ENCODE measurements at places on chromosomes 1 and 21.

GRCh38 chr1:51859735-51860134 lies 18.8 kb downstream of the NRDC start:
- no peak for DNase-seq

DNA sequence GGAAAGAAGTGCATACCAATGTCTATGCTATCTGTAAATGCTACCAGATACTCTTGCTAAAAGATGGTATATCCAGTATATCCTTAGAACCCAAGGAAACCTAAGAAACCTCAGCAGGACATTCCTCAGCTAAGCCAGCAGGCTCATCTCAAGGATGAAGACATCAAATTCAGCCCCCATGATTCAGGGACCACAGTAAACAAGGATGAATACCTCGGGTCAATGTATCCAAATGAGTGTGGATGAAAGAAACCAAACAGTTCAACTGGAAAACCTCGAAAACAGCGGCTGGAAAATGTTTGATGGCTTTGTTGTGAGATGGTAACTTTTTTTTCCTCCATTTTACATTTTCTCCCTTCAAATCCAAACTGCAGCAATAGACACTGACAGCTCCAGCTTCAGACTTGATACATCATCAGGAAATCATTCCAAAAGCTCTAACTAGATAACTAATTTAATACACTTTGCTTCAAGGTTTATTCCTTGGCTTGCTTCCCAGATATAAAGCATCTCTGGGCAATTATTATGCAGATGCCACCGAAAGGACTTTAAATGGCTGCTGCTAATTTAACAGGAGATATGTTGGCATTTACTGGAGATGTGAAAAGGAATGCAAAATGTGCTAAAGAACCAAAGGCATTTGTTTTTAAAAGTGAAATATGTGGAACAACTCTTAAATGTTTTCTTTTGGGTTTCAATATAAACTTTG lies 73.6 kb downstream of the SMYD2 start:
- DNase-seq: no peak

DNA sequence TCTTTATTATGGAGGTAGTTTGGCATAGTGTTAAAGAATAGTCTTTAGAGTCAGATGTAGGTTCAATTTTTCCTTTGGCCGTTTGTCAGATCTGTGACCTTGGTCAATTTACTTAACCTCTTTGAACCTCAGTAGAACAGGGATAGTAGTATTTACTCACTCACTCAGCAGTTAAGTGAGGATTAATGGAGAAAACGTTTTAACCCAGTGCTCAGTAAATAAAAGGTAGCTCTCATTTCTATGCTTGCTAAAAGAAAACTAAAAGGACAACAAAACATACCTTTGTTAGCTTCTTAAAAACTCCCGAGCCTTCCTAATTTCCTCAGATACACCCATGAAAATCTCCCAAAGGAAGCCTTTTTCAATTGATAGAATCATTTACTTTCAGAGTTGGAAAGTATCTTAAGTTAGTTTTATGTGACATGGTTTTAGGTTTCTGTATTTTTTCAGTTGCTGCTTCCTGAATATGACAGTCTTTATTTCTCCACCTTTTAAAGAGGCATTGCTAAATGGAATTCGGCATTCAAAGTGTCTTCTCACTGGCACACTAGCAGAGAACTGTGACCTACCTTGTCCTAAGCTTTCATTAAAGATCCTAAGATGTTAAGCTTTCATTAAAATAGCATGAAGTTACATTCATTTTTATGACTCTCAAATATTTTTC lies 7.8 kb downstream of the ABCD3 start:
- no peak for DNase-seq

DNA sequence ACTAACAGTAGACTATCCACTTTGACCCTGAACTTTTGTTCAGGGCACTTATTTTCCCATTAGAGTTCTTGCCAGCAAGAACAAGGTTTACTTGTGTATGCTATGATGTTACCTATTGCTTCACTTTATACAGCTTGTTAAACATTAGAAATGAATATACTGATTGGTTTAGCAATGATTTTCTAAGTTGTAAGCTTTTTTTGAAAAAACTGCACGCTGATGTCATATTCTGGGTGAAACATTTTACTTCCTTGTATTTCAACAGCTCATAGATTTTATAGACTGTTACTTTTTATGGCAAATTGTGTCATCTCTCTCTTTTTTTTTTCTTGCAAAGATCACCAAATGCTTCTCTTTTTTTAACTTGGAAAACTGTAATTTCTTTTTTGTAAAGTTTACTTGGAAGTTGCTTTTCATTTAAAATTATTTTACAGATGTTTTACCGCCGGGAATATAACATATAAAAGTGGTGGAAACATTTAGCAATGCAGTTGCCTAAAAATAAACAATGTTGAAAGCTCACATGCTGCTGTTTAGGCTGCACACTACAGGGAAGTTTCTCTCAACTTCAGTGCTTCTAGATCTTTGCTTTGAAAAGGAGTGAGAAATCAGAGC lies 215.3 kb upstream of the NFIA start:
- no peak for DNase-seq

GRCh38 chr1:156766298-156767100 lies 836 bp upstream of the PRCC start:
- no peak for DNase-seq

- DNase-seq: no peak
These were observed 28.6 kb downstream of the ADGRB2 start for GRCh38 chr1:31735571-31735970.

DNA sequence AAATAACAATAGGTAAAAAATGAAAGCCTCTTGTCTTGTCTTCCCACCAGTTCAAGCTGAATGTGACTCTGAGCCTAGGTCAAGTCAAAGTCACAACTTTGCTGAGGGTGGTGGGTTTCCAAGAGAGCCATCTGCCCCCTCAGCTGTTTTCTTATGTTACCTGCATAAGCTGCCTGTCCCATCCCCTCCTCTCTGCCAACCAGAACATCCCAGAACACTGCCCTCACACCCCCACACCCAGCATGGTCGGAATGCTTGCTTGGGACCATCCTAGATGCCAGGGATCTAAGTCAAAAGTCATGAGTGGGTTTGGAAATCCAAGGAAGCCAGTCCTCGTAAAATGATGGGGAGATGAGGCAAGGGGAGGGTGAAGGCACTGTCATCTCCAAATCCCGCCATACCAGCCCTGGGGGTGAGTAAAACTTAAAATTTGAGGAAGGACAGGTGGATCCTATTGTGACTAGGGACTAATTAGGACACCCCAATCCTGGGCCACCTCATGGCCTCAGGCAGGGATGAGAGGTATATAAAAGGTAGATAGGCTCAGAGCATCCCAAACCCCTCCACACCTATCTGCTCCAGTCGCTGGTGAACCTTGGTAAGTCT lies at the start of gene SPRR5:
SPRR5 (plus strand) TSS at position 556 of the 606 bp plus-strand sequence. CDS start 1,349 bp downstream, outside the sequence.
- DNase-seq: no peak

DNA sequence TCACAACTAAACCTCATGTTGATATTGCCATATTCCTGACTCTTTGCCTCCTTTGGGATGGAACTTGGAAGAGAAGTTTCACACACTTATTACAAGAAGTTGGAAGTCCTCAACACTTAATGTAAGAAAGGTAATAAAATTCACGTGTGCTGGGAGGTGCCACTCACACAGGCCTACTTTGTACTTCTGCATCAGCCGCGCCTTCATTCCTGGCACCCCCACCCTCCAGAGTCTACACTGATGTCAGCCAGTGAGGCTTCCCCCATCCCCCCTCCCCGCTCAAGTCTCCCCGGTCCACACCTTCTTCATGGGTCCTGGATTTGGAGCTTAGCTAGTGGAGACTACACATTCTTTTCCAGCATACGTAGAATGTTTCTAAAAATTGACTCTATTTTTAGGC lies 24.8 kb upstream of the SLC45A1 start:
- DNase-seq: no peak

GRCh38 chr1:52558941-52559340 lies 6.0 kb upstream of the TUT4 start:
- no peak for DNase-seq

DNA sequence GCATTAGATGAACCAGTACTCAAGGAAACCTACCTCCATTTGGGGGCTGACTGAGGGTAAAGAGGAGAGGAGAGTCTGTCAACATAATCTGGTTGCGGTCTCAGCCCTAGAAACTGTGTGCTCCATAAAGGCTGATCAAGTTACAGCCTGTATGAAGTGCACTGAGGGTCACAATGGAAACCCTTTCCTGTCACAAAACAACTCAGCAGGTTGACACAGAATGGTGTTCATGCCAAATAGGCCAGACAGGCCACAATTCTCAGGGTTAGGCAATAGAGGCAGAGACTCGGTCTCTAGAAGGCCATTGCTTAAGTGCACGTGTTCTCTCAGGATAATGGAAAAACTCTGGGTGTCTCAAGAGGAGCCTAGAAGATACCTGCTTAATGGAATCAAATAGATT lies 4.1 kb upstream of the ANKRD35 start:
- no peak for DNase-seq

GRCh38 chr1:64581843-64582185 lies 111.9 kb downstream of the CACHD1 start:
- no peak for DNase-seq

DNA sequence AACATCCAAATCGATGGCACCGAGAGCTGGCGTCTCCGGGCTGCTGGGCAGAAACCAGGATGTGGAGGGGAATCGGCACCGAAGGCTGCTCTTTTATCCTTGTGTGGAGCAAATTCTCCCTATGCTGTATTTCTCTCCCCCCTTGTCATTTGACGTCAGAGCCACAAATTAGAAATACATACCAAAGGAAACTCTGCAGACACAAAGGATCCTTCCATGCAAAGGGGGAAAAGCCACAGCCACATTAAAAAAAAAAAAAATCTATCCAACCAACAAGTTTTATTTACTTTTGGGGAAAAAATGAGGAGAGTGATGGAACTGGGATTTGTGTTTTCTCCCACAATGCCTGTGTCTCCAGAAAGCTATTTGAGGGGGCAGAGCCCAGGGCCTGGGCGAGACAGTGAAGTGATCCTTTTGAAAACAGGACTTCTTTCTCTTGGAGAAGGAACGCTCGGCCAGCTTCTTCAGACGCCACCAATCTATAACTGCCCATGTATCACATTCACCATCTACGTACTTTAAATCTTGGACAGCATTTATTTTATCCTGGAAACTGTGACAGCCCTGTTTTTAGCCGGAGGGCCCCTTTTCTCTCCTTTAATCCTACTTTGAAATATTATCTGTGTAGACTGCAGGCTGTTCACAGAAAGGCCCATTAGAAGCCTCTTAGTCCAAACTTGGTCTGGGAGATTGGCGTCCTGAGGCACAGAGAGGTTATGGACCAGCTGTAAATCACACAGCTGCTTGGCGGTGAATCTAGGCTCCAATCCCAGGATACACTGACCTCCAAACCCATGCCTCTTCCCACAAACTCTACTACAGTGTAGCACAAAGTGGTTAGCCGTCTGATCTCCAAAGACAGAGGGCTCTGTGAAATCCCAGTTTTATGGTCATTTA lies 4.5 kb downstream of the KANK4 start:
- DNase-seq: no peak

DNA sequence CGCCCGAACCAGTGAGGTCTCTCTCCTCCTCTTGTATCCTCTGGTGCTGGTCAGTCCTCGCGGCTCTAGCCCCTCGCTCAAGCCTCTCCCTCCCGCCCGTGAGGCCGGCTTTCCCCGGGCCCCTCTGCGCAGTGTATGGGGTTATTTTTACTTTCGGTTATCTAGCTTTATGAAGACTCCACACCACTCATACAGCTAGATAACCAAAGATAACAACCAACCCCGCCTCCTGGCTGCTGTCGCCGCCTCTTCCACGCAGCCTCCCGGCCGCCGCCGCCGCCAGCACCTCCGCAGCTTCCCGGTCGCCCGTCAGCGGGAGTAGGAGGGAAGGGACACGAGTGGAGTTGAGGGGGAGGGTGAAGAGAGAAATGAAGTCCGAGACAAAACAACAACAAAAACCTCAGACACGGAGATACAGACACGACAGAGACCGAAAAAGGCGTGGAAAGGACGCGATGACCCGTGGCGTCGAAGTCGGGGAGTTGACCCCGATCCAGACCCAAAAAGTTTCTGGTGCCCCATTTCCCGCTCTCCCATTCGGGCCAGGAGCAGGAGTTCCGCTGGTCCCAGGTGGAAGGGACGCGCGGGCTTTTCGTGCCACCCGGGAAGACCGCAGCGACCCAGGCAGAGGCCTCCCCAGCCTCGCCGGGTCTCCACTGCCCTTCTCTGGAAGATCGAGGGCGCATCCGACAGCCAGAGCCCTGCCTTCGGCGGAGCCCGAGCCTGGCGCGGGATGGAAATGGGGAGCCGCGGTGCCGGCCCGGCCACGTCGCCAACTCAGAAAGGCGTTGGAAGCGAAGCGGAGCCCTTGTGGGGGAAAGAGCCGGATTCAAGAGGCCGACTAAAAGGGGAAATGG lies 51.4 kb downstream of the RHBG start:
- no peak for DNase-seq

GRCh38 chr1:22778862-22779520 lies 68.4 kb downstream of the EPHB2 start:
- DNase-seq: peak; percentile 20

GRCh38 chr1:100581096-100581705 lies 43.3 kb downstream of the GPR88 start:
- no peak for DNase-seq

DNA sequence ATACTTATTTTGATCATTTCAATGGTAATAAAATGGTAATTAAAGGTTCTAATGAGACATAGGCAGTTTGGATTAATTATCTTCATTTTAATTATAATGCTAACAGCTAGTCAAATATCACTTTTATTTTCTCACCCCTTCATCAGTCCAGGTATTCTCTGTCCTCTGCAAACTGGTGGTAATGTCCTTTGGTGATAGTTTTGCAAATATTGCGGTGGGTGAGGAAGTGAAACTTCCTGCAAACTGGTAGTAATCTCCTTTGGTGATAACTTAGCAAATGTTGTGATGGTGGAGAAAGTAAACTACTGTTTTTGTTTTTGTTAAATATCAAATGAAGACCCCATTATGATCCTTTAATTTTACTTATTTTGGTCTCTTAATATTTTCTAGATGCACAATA lies 209.0 kb downstream of the AMY1C start:
- DNase-seq: no peak

- DNase-seq: no peak
These were observed 228.6 kb downstream of the COP1 start for GRCh38 chr1:175978476-175978875.

GRCh38 chr1:114854693-114855320 lies at the start of gene SYCP1:
TSS of gene SYCP1 (plus strand) at chr1:114854863. CDS start at chr1:114855465, 602 bp downstream.
- DNase-seq: no peak
